ENCODE measurements at places on chromosomes 13 and 19. TPM values are rescaled to one million over a fixed set of nuclear protein-coding genes. Genes with fewer than 3 reads are reported as not detected.

- peak; percentile 9 for DNase-seq
Measured at GRCh38 chr13:72062566-72062965, 195.6 kb upstream of the DACH1 start.

GRCh38 chr13:109844396-109844795, 58.0 kb upstream of the IRS2 start:
- DNase-seq, result peak; percentile 73

DNA sequence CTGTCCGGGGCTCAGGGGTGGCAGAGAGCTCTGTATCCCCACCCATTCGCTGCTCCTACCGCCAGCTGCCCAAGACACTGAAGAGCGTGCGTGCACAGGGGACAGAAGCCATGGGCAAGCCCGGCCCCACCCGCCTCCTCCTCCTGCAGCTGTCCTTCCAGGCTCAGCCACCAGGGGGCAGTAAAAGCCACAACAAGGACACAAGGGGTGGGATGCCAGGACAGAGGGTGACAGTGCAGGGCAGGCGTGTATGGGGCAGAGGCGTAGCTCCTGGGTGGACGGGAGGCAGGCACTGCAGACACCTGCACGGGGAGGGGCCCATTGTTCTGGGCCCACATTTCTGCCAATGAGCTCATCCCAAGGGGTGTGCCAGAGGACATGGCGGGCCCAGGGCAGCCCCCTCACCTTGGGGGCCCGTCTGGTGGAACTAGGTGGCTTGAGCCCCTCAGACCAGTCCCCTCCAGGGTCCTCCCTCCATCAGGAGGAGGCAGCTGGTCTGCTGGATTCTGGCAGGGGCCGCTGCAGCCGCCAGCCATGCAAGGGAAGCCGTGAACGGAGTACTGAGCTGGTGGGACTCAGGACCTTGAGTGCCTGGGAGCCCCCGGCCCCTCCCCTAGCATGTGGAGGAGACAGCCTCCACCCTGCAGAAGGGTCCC, 61.2 kb downstream of the MLLT1 start:
- peak; percentile 91 for DNase-seq

DNA sequence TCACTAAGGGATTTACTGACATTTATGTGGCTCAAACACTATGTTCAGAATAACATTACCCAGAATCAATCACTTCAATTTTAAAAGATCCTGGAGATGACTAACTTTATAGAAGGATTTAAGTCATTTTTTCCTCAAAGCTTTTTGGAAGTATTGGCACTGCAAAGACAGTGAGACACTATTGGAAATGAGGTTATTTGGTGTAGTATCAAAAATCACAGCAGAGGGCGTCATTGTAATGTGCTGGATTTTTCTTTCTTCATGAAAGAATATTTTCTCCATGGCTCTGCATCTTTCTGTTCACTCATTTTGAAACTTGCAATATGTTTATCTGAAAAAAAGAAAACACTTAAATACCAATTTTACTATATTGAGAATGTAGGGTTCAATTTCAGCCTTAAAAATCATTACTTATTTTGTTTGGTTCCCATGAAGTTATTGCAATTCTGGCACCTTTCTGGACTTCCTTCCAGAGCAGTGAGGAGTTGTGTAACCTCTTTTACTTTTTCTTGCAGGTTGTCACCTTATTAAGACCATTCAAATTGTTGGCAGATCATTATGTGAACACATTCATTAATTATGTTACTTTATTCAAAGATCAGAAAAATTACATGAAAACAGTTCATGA, 3.7 kb upstream of the CSNK1A1L start:
- peak; percentile 27 for DNase-seq

DNA sequence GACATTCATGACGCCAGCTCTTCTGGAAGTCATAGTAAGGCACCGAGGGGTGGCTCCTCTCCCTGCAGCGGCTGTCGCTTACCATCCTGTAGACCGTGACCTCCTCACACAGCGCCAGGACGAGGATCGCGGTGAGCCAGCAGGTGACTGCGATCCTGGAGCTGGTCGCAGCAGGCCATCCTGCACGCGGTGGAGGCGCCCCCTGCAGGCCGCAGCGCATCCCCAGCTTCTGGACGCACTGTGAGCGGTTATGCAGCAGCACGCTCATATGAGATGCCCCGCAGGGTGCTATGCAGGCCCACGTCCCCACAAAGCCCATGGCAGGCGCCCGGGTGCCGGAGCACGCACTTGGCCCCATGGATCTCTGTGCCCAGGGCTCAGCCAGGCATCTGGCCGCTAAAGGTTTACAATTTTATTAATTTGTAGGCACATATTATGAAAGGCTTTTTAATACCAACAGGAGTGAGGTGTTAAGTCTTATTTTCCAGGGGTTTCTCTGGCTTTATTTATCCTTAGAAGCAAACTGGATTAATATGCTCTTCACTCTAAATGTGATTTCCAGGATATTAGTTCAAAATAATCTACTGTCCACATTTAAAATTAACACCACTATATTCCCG, 35.6 kb upstream of the PSPC1 start:
- DNase-seq, result peak; percentile 31

GRCh38 chr19:45793178-45793564, 526 bp upstream of the DMWD start:
- no peak for DNase-seq

DNA sequence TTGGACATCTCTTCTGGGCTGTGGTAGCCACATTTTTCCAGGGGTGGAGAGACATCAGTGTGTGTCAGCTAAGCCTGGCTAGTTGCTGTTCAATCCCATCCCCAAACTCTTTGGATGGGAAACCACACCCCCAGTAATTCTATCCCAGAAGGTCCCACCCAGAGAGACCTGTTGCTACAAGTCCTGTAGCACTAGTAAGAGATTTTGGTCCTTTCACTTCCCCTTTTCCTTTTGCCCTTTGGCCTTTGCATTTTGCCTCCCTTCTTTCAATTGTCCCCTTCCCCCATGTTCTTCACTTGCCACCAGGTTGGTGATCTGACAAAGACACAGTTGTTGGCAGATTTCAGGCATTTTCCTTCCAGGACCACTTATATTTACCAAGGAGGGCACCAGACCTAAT, 3.8 kb downstream of the CBY2 start:
- DNase-seq, result no peak

DNA sequence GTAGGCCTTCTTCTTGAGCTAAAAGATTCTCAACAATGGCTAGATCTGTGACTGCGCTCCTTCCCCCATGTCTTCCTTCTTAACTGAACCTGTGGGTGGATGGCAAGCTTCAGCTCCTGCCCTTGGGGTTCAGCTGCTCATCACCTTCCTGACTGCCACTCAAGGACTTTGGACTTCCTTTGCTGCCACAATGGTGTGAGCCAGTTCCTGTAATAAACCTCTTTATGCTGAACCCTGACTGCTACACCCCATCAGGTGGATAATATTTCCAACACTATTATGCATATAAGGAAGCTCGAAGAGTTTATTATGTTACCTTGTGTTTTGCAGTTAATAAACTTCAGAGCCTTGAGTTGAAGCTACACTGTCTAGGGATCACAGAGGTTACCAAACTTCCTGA, 208.9 kb upstream of the SLC10A2 start:
- no peak for DNase-seq

DNA sequence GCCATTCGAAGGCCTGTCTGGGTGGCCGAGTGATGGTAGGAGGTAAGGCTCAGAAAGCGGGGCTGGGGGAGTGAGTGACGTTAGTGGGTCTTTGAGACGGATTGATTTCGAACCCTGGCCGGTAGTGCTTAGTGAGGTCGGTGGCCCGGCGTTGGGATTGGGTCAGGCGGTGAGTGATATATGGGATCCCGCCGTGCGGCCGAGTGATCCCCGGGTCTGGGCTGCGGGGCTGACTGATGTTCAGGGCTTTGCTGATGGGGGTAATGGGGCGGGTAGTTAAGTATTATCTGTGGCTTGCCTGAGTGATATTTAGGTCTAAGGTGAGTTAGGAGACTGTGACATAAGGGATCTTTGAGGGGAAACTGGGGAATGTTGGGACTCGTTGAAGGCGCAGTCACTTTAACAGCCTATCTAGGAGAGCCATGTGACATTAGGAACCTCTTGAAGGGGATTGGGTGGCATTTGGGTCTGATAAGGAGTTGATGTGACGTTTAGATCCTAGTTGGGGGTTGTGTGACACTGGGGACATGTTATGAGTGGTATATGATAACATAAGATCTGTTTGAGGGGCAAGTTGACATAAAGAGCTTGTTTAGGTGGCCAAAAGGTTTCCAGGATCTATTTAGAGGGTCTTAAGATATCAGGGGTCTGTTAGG, 543 bp downstream of the PSMC4 start:
- DNase-seq, result no peak

DNA sequence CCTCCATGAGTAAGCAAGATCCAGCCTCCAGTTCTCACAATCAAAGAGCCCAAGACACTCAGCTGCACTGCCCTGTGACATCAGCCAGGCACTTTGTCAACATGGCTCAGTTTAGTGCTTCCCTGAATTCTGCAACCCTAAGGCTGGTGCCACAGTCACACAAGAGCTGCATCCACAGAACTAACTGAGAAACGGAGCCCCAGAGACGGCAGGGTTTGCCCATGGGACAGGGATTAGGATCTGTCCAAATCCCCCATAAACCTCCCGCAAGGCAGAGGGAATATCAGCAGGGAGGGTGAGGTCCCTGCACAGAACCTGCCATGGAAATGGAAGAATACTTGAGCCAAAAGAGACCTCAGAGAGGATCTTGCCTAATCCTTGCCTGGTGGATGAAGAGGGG, 70.4 kb upstream of the UQCRFS1 start:
- no peak for DNase-seq

GRCh38 chr19:7228935-7229541, 65.2 kb downstream of the INSR start:
- no peak for DNase-seq

DNA sequence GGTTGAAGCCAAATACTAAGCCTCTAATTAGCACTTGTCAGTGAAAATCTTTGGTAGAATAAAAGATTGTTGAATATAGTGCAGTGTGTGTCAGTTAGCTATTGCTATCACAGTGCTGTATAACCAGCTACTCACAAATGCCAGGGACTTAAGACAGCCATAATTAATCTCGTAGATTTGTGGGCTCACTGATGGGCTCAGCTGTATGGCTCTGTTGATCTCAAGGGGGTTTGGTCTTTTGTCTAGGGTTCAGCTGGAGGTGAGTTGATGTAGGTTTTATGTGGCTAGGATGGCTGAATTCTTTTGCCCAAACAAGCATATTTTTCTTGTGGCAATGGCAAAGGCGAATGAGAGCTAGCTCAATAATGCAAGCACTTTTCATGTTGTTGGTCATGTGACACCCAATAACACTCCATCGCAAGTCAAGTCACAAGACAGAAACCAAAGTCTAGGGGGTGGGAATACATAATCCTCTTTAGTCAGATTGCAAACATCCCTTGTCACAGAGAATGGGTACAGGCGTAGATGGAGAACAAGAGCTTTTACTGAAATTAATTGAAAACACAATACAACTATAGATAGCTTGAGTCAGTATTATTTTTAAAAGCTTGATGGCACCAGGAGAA, 121.7 kb upstream of the EDNRB start:
- DNase-seq, result no peak

- DNase-seq, result no peak
Measured at GRCh38 chr13:87122551-87122950, 548.6 kb upstream of the SLITRK5 start.

- DNase-seq, result no peak
Measured at GRCh38 chr19:46731584-46731983, 14.3 kb upstream of the FKRP start.

DNA sequence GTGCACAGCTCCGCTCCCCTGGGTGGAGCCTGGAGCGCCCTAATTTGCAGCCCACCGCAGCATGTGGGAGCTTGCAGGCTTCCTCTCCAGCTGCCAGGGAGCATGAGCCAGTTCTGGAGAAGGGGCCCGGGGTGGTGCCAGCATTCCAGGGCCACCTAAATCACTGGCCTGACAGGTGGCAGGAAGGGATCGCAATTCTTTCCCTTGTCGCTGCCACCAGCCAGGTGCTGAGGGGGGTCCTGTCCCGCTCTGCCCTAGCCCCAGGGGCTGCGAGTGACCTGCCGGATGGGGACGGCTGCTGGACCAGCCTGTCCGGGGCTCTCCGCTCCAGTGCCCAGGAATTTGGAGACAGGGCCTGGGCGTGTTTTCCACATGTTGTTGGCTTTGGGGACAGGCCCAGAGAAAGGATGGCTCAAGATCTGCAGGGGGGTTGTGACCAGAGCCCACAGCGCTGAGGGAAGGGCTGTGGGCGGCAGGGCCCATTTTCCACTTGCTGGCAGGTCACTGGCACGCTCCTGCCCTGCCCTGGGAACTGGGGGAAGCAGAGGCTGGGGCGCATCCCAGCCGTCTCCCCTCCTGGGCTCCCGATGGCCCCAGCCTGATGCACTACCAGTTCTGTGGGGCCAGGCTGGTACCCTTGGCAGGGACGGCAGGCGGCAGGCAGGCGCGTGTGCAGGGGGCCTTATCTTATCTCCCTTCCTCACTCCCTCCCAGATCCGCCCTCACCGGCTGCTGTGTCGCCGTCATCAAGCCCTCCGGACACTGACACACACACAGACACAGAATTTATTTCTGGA, 9.5 kb downstream of the NDUFA11 start:
- DNase-seq, result no peak

DNA sequence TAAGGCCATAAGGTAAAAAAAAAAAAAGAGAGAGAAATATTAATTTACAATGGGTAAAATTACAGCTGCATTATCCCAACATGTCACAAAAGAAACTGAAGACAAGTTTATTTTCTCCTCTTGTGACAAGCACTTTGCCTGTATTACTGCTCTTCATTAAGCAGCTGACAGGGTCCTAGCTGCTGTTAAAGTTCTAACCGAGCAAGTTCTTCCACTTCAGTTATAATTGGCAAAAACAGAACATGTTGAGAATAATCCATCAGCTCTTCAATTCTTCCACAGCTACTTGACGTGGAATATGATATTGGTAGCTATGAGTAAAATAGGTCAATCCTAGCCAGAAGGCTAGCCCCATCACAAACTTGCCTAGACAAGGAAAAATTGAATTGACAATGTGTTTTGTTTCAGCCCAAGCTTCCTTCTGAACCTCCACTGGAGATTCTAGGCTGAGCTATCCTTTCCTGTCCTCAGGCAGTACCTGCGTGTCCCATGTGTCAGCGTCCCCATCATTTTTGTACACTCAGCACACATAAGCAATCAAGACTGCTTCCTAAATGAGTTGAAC, 32.2 kb upstream of the DOCK9 start:
- DNase-seq, result no peak

- no peak for DNase-seq
Measured at GRCh38 chr19:7421941-7422744, 66.7 kb downstream of the PEX11G start.

GRCh38 chr19:5352229-5352763, 11.7 kb upstream of the PTPRS start:
- no peak for DNase-seq

The CAPN12 gene
- total RNA-seq, result 2.0 TPM

The SLC17A7 gene
- total RNA-seq, result 0.51 TPM

The PTH2 gene
- total RNA-seq, result not detected

The ZNF587B gene
- 31.7 TPM for total RNA-seq

The WDR62 gene
- total RNA-seq, result 2.1 TPM

The MYCBP2 gene
- 130 TPM for total RNA-seq

The KANK3 gene
- 24.2 TPM for total RNA-seq

The CEACAM18 gene
- total RNA-seq, result not detected

The ZNF729 gene
- total RNA-seq, result not detected

The EDNRB gene
- total RNA-seq, result 155 TPM

The FXYD7 gene
- total RNA-seq, result not detected

The ARHGEF18 gene
- total RNA-seq, result 39.9 TPM

The KLK15 gene
- not detected for total RNA-seq

Data from lung (tissue), 17 donors.